Fibroblast of the aortic adventitia (primary cell): ENCODE measurements at places on chromosomes 6 and 20. TPM values are rescaled to one million over a fixed set of nuclear protein-coding genes. Genes with fewer than 3 reads are reported as not detected.

Gene SERPINB6
- 102 and 164 TPM in 2 replicates for total RNA-seq

Gene THEMIS
- total RNA-seq, result under 0.01 TPM in 1 of 2 replicates, not detected in the other

DNA sequence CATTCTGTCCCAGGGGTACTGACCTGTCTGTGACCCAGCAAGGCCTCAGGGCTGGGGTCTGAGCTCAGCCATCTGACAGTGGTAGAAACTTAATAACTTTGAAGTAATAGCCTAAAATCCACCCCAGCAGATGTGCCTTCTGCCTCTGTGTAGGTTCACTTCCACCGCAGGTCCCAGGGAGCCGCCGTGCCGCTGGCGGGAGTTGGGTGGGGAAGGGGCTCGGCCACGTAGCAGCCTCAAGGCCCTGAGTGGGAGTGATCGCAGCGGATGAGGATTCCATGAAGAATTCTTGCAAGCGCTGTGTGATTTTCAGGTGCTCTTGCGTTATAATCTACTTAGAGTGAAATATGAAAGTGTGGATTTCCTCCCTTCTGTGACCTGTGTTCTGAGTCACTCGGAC, 163.7 kb downstream of the DTNBP1 start:
- DNase-seq, result no peak

- DNase-seq, result no peak
These were observed 104.0 kb downstream of the EYA2 start for GRCh38 chr20:46998477-46999240.

DNA sequence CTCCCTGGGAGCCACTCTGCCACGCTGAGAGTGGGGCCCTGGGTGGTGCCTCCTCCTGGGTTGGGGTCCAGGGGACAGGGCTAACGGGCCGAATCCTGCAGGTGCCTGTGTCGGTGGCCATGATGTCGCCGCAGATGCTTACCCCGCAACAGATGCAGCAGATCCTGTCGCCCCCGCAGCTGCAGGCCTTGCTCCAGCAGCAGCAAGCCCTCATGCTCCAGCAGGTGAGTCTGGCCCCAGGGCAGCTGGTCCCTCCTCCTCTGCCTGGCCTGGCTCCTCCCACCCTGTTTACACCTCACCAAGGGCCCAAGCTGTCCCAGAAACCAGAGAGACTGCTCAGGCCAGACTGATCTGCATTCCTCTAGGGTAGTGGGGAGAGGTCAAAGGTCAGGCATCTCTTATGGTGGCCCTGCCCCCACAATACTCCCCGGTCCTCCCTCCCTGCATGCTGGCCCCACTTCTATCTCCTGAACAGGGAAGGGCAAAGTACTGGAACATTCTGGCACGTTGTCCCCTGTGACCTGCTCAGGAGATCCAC, 38.6 kb downstream of the FOXP4 start:
- no peak for DNase-seq

- DNase-seq, result no peak
These were observed 20.5 kb upstream of the AFDN start for GRCh38 chr6:167806061-167806700.

DNA sequence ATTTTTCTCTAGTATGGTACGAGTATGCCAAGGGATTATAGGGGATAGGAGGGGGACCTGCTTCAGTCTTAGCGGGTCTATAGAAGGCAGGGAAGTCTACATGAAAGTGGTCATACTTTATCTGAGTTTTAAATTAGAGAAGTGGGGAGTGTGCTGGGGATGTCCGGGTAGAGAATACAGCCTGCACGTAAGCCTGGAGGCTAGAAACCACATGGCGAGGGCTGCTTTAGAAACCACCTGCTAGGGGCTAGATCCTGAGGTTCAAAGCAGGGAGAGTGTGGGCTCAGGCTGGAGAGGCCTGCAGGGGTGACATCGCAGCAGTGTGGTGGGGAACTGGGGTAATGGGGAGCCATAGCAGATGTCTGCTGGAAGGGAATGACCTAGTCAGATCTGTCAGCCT, 85.2 kb downstream of the VEGFA start:
- DNase-seq, result no peak

DNA sequence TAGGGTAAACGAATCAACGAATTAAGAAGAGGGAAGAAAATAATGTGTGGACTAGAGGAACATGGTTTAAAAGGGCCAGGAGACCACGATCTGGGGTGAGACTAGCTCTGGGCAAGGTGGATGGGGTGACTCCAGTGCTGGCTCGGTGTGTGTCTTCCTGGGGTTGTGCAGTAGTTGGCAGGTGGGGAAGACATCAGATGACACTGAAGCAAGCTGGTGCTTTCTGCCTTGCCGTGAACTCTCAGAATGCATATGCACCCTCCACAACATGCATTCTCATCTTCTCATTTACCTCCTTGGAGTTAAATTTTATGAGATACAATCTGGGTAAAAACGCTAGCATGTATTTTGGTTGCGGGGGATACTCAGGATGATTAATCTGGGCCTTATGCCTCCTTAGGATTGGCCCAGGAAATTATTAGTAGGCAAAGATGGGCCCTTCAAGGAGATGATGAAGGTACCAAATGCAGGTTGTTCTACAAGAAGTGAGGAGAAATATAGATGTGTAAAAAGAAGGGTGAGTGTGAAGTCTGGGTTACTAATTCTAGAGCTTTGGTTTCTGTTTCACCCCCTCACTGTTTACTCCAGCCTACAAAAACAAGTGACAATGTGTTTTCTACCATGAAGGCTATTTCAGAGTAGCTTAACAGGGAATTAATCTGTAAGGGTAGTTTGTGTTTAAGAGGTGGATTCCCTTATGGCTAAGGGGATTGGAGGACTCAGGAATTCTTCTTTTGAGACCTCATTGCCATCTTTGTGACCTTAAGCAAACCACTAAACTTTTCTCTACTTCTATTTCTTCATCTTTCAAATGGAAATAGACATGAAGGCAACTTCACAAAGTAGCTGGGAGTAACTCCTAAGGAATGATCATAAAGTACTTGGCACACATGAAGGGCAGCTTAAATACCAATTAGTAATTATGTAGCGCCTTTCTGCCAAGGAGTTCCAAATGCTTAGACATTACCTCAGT, 71.0 kb upstream of the SUPT3H start:
- DNase-seq, result no peak

GRCh38 chr20:5947276-5947675, 3.1 kb downstream of the TRMT6 start:
- no peak for DNase-seq

GRCh38 chr20:48750941-48751635, 76.7 kb downstream of the PREX1 start:
- no peak for DNase-seq

DNA sequence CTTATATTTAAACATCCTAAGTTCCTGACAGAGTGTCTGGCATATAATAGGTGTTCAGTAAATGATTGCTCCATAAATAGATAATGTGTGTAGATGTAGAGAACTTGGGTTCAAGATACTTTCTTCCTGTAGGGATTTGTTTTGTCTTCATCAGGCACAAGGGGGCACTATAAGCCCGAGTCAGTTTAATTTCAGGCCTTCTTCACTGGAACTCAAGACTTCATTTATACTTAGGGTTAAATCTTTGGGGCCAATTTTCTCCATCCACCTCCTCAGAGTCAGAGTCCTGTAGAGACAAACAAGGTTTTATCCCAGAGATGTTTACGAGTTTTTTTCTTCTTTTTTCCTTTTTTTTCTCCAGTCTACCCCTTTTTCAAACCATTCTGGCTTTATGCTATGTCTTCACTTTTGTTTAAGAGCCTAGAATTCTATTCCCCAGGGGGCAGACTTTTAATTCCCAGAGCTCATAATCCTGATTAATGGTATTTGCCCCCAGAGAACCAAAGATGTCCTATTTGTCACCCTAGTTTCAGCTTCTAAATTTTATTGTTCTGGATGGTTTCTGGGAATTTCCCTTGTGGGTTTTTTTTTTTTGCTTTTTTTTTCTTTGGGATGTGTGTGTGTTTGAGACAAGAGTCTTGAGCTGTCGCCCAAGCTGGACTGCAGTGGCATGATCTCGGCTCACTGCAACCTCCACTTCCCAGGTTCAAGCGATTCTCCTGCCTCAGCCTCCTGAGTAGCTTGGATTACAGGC, 88.4 kb downstream of the HFE start:
- peak; percentile 86 for DNase-seq

- DNase-seq, result no peak
These were observed 2.5 kb upstream of the NPBWR2 start for GRCh38 chr20:64109831-64110391.

- no peak for DNase-seq
These were observed 35.3 kb upstream of the ARFGEF2 start for GRCh38 chr20:48886194-48886593.

DNA sequence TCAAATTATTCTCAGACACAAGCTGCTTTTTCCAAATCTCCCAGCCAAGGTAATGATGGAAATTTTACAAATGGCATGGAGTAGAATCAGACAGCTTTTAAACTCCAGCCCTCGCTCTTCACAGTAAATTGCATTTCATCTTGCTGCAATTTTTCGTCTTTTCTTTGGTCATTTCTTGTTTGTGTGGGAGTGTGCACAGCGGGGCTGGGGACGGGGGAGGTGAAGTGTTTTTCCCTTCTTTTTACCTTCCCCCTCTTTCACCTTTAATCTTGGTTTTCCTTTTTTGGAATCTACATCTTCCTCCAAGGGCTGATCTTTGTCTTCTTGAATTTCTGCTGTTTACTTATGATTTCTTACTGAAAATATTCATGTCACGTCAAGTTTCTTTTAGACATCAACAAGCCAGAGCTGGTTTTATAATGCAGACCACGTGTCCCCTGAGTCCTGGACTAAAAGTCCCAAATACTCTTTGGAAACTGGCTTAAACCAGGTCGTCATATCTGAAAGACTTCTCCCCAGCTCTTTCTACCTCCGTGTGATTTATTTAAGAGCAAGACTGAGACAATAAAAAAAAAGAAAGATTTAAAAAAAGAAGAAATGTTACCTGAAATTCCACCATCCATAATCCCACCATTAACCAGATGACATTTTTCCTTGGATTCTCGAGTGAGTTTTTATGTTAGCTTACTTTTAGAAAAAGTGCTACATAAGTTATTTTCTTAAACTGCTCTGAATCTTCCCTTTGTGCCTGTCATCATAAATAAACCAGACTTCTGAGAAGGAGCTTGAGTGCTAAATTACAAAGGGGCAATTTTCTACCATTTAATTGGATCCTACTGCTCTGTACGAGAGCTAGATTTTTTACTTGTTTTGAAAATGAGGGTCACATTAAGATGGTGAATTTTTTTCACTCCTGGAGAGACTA, 52.0 kb downstream of the MAP3K5 start:
- no peak for DNase-seq

DNA sequence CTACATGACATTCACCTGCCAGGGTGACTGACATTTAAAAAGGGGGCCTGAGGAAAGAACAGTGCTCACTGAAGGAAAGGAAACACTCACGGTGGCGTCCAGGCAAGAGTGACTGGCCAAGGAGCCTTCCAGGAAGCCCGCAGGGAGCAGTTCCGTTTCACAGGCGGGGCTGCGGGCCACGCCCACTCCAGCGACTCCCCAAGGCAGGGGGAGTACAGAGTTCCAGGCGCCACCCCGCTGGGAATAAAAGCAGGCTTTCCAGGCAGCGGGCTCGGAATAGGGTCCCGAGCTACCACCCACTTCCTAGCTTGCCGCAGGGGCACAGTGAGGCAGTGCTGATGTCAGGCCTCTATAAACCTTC, 34.2 kb downstream of the PKIG start:
- no peak for DNase-seq

- DNase-seq, result no peak
These were observed 71.4 kb upstream of the UFL1 start for GRCh38 chr6:96450082-96450769.

DNA sequence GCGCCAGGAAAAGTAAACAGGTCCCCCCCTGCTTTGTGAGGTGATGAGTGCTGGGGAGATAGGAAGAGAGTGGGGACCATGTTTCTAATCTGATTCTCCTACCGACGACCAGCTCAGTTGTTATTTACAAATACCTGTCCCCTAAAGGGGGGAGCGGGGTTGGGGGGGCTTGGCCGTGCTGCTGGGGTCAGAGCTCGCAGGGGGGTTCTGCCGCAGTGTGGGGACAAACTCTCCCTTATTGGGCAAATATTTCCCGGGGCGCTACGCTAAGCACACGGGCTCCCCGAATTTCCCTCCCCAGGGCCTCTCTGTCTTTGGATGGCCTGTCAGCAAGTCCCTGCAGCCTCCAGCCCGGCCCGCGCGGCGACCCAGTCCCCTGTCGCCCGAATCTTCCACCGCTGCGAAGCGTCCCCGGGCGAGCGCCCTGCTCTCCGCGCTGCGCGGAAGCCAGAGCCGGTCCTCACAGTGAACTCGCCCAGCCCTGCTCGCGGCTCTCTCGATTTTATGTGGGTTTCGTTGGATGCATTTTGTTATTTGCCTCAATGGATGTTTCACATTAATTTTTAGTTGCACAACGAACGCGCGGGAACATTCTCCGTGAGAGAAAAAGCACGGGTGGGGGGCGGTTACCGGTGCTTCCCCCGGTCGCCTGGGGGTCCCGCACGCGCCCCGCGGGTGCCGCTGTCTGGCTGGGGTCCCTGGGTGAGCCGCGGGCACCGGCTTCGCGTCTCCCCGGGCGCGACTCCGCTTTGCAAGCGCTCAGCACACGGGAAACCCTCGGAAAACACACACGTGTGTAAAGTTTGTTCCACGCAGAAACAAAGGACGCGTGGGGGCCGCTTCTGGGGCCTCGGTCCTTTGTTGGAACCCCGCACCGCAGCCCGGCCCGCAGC, 1.5 kb upstream of the STX16 start:
- no peak for DNase-seq

GRCh38 chr6:122116119-122116834, 283.2 kb upstream of the HSF2 start:
- no peak for DNase-seq

DNA sequence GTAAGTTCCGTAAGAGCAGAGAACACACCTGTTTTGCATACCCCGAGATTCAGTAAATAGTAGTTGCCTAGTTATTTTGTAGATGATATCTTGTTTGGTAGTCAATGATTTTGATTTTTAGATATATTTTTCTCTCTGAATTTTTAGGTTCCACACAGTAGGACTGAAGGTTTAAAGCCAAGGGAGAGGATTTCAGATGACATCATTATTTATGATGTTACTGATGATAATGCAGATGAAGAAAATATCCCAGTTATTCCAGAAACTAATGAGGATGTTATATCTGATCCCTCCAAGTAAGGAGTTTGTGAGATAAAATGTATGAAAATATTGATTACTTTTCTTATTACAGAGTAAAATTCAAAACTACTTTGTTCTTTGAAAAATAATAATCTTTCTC, 22.6 kb downstream of the HSF2 start:
- no peak for DNase-seq
